Pons (tissue), 1 donor: ENCODE measurements at places on chromosomes 12 and 14.
A peak's percentile ranks its signal among the peaks of the same experiment; 100 is the strongest.

GRCh38 chr14:82270286-82270685 lies 736.6 kb upstream of the SEL1L start:
- no peak for DNase-seq

DNA sequence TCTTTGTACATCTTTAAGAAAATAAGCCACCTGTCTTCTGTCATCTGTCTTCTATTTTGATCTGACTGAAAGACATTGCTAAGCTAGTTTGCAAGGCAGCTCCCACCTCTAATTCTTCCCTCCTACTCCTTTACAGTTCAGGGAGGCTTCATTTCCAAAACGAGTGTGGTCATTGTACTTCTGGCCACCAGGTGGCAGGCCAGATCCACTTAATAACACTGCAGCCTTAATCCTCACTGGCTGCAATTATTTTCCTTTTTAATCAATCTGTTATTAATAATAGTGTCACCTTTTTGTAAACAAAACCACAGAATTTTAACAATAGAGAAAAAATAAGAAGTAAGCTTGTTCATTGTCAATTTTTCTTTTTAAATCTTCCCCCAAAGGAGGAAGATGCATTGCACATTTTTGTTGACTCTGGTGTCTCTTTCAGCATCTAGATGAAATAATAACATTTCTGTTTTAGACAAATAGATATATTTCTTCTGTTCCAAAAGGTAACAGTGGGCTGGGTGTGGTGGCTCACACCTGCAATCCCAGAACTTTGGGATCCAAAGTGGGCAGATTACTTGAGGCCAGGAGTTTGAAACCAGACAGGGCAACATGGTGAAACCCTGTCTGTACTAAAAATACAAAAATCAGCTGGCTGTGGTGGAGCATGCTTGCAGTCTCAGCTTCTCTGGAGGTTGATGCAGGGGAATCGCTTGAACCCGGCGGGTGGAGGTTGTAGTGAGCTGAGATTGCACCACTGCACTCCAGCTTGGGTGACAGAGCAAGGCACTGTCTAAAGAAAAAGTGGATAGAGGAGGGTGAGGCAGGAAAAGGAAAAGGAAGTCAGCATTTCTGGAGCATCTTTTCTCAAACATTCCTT lies 23.3 kb downstream of the GABARAPL1 start:
- DNase-seq, result peak; percentile 45

- no peak for DNase-seq
These were observed 154.2 kb downstream of the MSRB3 start for GRCh38 chr12:65432651-65433050.

DNA sequence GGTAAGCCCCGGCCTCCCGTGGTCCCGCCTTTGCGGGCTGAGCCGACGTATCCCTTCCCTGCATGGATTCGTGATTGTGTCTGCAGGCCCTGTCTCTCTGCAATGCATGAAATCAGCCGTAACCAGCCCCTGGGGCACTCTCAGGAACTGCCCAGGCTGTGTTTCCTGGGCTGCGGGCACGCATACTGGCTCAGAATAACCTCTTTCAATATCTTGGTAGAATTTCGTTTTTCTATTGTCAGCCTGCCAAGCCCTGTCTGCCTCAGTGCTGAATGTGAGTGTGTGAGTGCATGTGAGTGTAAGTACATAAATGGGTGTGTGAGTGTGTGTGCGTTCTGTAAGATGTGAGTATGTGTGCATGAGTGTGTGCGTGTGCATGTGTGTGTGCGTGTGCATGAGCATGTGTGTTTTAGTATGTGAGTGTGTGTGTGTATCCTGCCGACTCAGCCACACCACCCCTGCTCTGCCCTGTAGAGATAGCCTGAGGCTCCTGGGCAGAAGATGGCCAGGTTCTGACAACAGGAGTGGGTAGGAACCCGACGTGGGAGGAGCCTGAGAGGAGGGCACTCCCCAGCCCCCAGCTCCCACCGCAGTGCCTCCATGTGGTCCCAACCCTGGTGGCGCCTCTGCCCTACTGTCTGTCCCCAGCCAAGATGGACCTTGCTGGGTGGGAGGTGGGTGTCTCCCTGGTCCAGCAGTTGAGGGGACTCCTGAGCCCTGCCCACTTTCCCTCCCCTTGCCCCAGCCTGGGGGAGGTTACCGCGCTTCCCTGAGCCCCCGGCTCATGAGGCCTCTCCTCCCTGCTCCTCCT lies 268.8 kb downstream of the ADGRD1 start:
- DNase-seq, result peak; percentile 6

DNA sequence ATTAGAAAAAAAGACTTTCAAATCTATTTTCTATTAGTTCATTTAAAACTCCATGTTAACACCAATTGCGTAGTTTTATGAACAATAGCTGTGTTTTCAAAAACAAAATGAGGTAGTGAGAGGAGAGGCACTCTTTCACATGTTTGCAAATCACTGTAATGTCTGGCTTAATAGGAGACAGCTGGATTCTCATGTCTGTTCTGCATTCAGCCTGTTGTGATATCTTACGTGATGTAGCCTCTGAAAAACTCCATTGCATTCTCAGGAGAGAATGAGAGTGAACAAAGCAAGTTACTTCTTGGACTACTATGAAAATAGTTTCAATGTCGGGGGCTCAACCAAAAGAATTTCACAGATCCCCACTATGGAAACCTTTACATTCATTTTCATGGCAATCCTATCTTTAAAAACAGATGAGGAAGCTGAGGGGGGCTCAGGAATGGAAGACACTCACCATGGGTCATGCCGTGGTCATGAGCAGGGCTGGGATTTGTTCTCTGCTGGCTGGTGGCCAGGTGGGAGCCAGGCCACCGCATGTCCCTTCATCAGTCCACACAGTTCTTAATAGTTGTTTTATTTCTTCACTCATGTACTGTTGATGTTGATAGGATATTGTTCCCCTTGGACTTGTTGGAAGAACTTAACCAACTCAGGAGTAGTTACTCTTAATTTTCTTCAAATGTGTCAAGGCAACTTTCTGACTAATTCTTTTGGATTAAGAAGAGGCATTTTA lies 346.2 kb upstream of the FAR2 start:
- no peak for DNase-seq

DNA sequence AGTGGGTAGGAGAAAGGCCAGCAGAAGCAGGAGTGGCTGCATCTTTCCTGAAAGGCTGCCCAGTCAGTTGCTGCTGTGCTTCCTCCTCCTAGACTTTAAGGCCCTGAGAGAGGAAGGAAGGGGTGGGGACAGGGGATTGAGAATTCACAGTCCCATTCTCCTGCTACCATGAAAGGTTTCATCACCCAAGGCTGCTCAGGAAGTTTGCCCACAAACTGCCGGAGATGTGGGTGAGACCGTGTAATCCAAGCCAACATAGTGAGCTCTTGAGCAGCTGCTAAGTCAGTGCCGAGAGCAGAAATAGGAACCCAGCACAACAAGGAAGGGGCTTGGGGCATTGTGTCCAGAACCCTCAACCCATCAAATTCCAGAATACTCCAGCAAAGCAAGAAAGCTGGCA lies at the start of gene CTSG:
CTSG (minus strand) TSS at position 69 of the 400 bp plus-strand sequence; CDS start at position 42, 27 bp downstream.
- DNase-seq, result no peak

DNA sequence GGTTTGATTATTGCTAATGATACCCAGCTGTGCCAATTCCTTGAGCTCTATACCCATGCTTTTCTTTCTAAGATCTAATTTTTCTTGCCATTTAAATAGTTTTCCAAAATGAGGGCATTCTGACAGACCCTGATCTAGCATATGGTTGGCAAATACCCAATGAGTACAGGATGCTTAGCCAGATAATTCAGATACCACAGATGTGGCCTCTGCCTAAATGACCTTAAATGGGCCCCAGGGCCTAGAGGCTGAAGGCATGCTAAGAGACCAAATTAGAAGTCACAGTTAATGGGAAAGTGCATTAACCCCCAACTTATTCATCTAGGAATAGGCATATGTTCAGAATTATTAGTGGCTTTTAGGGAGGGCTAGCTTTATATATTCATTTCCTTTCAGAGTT lies 122.3 kb upstream of the CNOT2 start:
- DNase-seq, result no peak

DNA sequence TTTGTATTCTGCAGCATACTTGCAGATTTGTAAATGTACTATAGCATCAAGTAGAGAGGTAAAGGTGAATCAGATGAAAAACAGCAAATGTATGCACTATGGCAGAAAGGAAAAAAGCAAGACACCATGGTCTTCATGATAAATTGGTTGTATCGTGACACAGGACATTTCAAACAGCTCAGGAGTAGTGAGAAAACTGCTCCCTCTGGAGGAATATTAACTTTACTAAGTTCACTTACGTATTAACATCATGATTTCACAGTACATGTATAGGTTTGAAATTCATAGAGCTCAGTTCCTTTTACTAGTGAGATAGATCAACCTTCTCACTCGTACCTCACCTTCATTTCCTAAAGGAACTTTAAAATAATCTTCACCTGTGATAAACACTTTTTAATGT lies 6.5 kb downstream of the MBIP start:
- no peak for DNase-seq

GRCh38 chr12:117139025-117139717 lies 40.0 kb upstream of the TESC start:
- no peak for DNase-seq

- no peak for DNase-seq
These were observed 36.5 kb upstream of the SSTR1 start for GRCh38 chr14:38171197-38171596.
